ENCODE measurements at places on chromosomes 12 and 14. TPM values are rescaled to one million over a fixed set of nuclear protein-coding genes. Genes with fewer than 3 reads are reported as not detected.

DNA sequence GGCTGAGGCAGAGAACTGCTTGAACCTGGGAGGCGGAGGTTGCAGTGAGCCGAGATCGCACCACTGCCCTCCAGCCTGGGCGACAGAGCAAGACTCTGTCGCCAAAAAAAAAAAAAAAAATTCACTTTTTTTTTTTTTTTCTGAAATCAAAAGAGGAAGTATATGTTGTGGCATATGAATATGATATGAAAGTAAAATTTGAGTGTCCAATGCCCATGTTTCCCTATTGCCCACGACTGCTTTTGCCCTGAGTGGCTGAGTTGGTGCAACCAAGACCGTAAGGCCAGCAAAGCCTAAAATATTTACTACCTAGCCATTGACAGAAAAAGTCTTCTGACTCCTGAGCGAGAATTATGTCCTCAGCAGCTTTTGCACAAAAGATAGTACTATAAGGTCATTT lies 101.7 kb upstream of the PARP11 start:
- H3K27ac ChIP-seq: no peak overlapping the region
- no peaks in the 10 kb centered on the region for H3K36me3 ChIP-seq
- H3K4me1 ChIP-seq: no peaks in the 10 kb centered on the region

DNA sequence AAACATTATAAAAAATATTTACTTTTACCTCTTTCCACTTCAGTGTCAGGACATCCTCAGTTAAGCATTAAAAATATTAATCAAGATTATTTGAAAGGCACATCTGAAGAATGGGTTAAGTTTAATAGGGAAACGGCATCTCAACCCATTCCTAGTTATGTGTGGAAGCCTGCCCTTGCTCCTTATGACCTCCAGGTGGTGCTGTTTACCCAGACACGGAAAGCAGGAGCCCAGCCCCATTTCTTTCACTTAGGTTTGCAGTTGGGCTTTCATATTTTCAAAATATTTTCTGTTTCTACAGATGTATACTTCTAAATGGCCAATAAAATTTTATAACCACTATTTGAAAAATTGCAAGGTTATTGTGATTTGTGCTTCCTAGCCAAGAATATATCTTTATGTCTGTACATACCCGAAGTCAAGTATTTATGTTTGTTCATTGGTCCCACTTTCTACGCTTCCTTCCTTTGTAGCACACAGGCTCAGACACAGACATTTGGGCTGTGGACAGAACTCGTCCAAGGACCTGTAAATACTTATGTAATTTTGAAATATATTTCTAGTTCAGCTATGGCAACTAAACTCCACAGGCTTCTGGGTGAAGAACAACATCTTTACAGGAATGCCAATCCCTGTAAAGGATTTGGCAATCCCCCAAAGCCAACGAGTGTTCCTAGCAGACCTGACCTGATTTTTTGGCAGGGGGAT lies 247.1 kb downstream of the AKAP6 start:
- DNase-seq: peak; percentile 47
- H3K4me3 ChIP-seq: no peak overlapping the region
- no peaks in the 10 kb centered on the region for H3K36me3 ChIP-seq
- no peaks in the 10 kb centered on the region for H3K4me1 ChIP-seq
- no peak overlapping the region for H3K27ac ChIP-seq

DNA sequence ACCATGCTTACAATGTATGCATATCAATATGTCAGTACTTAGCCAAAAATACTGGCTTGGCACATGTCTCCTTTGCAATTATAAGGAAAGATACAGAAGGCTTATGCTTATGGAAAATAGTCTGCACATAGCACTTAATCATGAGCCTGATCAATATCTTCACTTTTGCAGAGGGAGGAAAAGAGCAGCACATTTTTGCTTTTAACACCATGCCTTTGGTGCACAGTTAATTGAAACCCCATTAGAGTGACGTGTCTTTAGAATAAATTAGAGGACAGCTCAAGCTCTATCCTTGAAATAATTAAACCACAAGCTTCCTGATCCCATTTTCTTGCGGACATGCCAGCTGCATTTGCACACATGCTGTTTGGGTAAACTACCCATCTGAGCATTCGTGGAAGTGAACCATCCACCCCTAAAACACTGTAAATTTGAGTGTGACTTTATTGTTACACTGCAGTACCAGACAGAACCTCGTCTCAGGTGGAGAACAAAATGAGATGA lies 839.9 kb upstream of the MGAT4C start:
- no peak overlapping the region for H3K4me3 ChIP-seq
- H3K4me1 ChIP-seq: no peaks in the 10 kb centered on the region
- DNase-seq: no peak
- no peaks in the 10 kb centered on the region for H3K36me3 ChIP-seq

GRCh38 chr12:113823016-113823415 lies 143.1 kb downstream of the RBM19 start:
- H3K27ac ChIP-seq: no peak overlapping the region
- peaks cover 36% of the 10 kb centered on the region for H3K4me1 ChIP-seq
- H3K36me3 ChIP-seq: peaks cover 16% of the 10 kb centered on the region
- no peaks in the 10 kb centered on the region for H3K27me3 ChIP-seq
- no peak overlapping the region for H3K4me3 ChIP-seq
- peak; percentile 33 for DNase-seq

DNA sequence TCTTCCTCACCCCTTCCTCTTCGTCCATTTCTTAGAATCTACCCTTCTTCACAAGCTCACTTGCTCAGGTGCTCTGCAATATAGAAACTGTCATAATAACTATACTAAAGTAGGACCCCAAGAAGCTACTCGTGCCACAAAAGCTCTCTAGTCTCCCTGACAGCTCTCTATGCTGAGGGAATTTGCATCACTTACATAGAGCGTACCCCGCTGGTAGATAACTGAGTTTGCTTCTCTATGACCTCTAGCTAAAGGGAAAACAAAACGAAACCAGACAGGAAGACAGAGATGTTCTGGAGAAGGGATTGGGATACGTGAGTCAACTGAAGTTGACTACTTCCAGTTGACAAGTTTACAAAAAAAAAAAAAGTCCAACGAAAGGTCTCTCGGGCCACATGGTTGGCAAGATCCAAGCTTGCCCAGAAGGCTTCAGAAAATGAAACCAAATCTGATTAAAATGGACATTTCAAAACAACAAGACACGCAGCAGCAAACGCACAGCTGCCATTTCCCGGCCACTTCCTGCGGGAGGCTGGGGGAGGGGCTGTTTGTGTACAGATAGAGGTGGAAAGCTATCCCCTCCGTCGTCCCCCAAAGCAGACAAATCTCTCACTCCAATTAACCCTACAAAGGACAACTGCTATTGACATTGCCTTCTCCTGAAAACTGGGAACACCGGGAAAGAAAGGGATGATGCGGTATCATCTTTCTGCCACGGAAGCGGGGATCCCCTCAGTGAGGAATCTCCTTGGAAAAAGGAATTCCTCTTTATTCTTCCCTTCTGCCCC lies 1.3 kb downstream of the BAZ2A start:
- H3K27ac ChIP-seq: peak overlapping the region; percentile 89
- peaks cover 29% of the 10 kb centered on the region for H3K4me1 ChIP-seq
- no peaks in the 10 kb centered on the region for H3K27me3 ChIP-seq
- H3K4me3 ChIP-seq: peak overlapping the region; percentile 100

DNA sequence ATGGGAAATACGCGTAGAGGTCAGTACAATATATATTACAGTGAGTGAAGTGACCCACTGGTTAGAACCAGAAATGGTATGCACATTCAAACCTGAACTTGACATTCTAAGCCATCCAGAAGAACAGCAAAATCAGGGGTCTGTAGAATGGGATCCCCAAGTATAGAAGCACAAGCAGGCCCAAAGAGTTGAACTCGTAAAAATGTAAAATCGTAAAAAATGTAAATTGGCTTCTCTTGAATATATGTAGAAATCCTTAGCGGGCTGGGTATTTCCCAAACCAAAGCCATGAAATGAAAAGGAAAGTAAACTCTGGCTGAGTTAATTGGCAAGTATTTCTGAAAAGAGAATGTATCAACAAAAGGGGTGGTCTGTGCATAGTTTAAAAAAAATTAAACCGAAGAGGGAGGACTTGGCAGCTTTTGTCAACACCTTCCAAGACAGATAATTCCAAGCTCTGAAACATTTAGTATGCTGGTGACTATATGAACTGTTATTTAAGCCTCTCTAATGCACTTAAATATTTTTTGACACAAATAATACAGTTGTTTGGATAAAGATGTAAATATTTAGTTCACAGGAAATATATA lies 1505.6 kb upstream of the FLRT2 start:
- H3K4me3 ChIP-seq: no peak overlapping the region
- no peaks in the 10 kb centered on the region for H3K27me3 ChIP-seq
- no peak overlapping the region for H3K27ac ChIP-seq
- no peaks in the 10 kb centered on the region for H3K4me1 ChIP-seq

- peaks cover 2% of the 10 kb centered on the region for H3K27me3 ChIP-seq
- no peaks in the 10 kb centered on the region for H3K36me3 ChIP-seq
- DNase-seq: no peak
- no peaks in the 10 kb centered on the region for H3K4me1 ChIP-seq
- H3K27ac ChIP-seq: no peak overlapping the region
These were observed 26.4 kb downstream of the SPIC start for GRCh38 chr12:101501410-101501995.

DNA sequence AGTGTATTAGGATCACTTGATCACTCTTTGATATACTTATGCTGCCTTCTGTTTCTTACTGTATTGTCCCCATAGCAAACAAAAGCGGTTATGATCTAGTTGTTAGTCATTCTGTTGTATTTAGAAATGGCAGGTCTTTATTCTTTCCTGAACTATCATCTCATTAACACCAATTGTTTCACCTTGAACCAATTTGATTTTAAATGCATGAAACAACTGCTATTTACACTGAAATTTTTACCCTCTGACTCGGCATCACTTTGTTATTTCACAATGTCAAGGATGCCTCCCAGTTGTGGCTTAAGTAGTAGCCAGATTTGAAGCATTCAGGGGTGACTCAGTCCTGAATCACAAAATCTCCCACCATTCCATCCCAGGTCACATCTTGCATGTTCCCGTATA lies 303.5 kb downstream of the EGLN3 start:
- no peaks in the 10 kb centered on the region for H3K4me1 ChIP-seq
- H3K4me3 ChIP-seq: no peak overlapping the region
- H3K36me3 ChIP-seq: no peaks in the 10 kb centered on the region
- H3K27me3 ChIP-seq: no peaks in the 10 kb centered on the region

The TMEM119 gene
- 0.18 TPM for total RNA-seq

The TIMM9 gene
- 53.2 TPM for total RNA-seq

The GSKIP gene
- 21.3 TPM for total RNA-seq
